ENCODE measurements at places on chromosomes 7 and 10. TPM values are rescaled to one million over a fixed set of nuclear protein-coding genes. Genes with fewer than 3 reads are reported as not detected.

The LHFPL3 gene
- total RNA-seq: 0.69 TPM

The LRRC61 gene
- 1.0 TPM for total RNA-seq

DNA sequence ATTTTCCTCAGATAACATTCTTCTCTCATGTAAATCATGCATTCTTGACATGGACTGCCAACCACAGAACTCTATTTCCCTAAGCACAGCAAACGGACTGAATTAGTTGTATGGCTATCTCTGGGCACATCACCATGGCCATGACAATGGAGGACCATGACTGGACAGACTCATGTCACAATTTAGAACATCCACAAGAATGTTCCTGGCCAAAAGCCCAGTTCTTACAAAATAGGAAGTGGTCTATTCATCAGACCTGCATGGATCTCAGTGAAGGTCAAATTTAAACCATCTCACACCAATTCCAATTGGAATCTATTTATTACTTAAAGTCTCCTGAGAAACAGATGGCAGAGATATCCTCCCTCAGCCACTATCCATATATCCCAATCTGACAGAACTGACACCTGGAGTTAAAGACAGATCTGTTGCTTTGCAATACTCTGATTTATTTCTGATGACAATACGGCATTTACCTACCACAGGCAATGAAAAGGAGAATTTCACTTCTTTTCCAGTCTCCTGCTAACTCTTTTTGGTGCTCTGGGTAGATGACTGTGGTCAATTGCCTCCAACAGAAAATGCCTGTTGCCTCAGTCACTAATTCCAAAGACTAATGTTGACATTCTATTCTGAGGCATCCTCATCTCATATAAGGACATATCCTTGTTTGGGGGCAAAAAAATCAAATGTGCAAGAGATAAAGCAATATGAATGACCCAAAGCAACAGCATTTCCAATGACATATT lies 254.8 kb downstream of the HTR7 start:
- H3K4me3 ChIP-seq: no peak overlapping the region
- no peaks in the 10 kb centered on the region for H3K27me3 ChIP-seq
- no peaks in the 10 kb centered on the region for H3K4me1 ChIP-seq
- H3K27ac ChIP-seq: no peak overlapping the region
- no peaks in the 10 kb centered on the region for H3K36me3 ChIP-seq
- DNase-seq: no peak

DNA sequence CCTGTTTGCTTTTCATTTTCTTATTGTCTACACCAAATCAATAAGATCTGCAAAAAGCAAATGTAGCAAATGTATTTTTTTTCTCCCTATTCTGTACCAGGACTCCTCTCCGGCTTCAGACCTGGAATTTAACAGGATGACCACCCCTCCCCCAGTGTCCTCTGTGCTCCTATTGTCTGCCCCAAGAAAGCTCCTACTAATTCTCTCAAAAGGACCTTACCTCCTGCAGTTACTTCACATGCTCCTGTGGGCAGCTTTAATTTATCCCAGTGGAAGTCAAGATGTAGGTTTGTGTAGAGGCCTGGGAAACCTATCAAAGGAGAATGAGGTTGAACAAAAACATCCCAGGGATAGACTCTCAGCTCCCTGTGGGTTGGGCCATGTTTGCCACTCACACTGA lies 31.3 kb downstream of the PLXNA4 start:
- H3K36me3 ChIP-seq: no peaks in the 10 kb centered on the region
- no peak for DNase-seq
- H3K27ac ChIP-seq: no peak overlapping the region

- DNase-seq: no peak
- no peaks in the 10 kb centered on the region for H3K27me3 ChIP-seq
- H3K4me3 ChIP-seq: no peak overlapping the region
- peaks cover 3% of the 10 kb centered on the region for H3K4me1 ChIP-seq
- H3K27ac ChIP-seq: no peak overlapping the region
These were observed 512.2 kb downstream of the SORCS1 start for GRCh38 chr10:106652279-106652678.

The UCMA gene
- total RNA-seq: 4.1 TPM

DNA sequence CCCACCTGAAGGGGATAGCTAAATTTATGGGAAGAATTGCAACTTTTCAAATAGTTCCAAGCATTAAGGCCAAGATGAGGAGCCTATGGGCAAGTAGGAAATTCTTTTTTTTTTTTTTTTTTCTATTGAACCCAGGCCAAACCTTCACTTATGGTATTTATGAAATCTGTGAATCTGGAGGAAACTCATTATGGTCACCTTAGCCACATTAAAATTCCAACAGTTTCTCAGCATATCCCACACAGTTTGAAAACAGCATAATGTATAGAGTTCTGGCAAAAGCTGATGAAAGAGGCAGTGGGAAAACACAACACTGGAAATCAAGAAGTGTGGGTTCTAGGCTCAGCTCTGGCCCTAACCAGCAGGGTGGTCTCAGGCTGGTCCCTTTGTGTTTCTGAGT lies 236.9 kb downstream of the PTEN start:
- DNase-seq: no peak
- no peaks in the 10 kb centered on the region for H3K36me3 ChIP-seq
- H3K27me3 ChIP-seq: no peaks in the 10 kb centered on the region
- H3K4me3 ChIP-seq: no peak overlapping the region
- H3K4me1 ChIP-seq: no peaks in the 10 kb centered on the region
- no peak overlapping the region for H3K27ac ChIP-seq

GRCh38 chr7:151890355-151891004 lies 13.6 kb upstream of the PRKAG2 start:
- no peak overlapping the region for H3K4me3 ChIP-seq
- H3K27me3 ChIP-seq: no peaks in the 10 kb centered on the region
- no peaks in the 10 kb centered on the region for H3K4me1 ChIP-seq
- no peak for DNase-seq
- H3K36me3 ChIP-seq: no peaks in the 10 kb centered on the region
- no peak overlapping the region for H3K27ac ChIP-seq

- H3K27me3 ChIP-seq: no peaks in the 10 kb centered on the region
- H3K4me1 ChIP-seq: no peaks in the 10 kb centered on the region
- no peaks in the 10 kb centered on the region for H3K36me3 ChIP-seq
- H3K27ac ChIP-seq: no peak overlapping the region
- DNase-seq: no peak
These were observed 27.3 kb upstream of the MRC1 start for GRCh38 chr10:17781856-17782255.

The NIPSNAP2 gene
- total RNA-seq: 45.2 TPM
